ENCODE measurements at places on chromosomes 13 and 19.

GRCh38 chr13:42702716-42703115, 78.7 kb upstream of the FAM216B start:
- no peak for DNase-seq

GRCh38 chr19:4589579-4590410, 30.3 kb upstream of the SEMA6B start:
- peak; percentile 66 for DNase-seq

- DNase-seq, result no peak
Measured at GRCh38 chr13:82749551-82749950, 1132.7 kb downstream of the SLITRK1 start.

DNA sequence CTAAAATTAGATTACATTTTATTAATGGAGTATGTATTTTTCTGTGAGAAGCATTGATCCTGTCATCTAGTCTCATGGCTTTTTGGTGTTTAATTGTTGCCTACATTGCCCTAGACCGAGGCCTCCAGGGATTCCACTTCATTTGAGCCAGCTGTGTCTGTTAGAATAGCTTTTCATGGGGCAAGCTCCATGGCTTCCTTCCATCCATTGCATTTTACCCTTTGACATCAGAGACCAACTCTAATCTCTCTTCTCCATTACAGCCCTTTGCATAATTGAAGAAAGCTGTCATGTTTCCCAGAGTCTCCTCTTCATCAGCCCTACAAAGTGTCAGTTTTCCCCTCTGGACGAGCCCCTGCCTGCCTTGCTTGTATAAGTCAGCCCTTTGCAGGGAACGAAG, 70.6 kb downstream of the MTUS2 start:
- no peak for DNase-seq

DNA sequence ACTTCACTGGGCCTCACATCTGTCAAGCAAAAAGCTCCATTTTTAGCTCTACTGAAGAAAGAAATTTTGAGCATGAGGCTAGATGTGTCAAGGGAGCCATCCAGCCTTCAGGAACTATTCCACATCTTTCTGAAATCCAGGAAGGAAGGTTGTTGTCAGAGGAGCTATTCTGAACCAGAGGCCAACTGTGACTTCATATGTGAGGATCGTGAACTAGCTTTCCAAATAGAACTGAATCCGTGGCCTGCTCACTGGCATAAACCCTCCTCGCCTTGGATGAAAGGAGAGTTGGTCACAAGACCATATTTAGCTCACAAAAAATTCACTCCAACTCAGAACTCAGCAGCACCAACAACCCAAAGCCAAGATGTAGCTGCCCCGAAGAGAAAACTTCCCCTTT, 195.8 kb downstream of the FOXO1 start:
- no peak for DNase-seq

GRCh38 chr13:106210324-106210723, 325.1 kb downstream of the EFNB2 start:
- no peak for DNase-seq

DNA sequence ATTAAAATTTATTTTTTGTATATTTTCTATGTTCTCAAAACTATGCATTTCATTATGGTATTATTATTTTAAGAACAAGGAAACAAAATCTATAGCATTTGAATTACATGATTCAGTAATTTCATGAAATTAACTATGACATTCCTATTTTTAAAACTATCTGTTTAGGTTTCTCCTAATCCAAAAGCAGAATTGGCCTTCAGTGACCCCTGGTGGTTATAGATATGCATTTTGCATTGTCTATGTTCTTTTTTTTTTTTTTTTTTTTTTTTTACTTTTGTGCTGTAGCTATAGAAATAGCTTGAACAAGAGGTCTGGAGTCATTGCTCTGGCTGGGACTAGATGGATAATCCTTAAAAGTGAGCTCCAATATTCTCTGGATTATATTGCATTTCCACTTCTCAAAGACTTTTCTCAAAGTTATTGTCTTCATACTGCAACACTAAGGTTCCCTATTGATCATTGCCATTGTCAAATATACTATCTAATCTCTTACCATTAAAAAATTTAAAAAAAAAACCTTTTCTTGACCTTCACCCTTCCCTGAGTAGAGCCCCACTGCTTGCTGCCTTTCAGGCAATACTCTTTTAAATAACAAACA, 15.9 kb upstream of the DNAJC3 start:
- no peak for DNase-seq

GRCh38 chr19:15091918-15092753, 10.1 kb downstream of the OR1I1 start:
- peak; percentile 43 for DNase-seq

DNA sequence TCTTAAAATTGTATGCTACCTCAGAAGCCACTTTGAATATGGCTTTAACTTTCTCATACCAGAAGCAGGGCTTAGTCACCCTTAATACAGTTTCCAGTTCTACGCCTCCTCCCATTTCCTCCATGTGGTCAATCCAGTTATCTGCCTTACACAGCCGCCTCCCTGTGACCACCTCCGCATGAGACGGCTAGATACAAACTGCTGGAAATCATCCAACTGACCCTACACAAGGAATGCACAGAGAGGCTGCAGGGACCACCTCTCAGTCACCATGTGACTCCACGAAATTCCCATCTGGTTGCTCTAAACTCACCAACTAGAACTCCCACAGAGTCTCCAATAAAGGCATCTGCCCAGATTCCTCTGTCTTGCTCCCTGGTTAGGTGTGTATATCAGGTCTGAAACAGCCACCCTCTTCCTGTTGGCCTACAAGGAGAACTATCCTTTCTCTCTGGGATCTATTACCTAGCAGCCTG, 6.8 kb downstream of the ZNF564 start:
- no peak for DNase-seq

GRCh38 chr13:21608961-21609360, 5.0 kb upstream of the MICU2 start:
- no peak for DNase-seq
